Type B pancreatic cell (in vitro differentiated cells): ENCODE measurements at places on chromosomes 6 and 20. TPM values are rescaled to one million over a fixed set of nuclear protein-coding genes. Genes with fewer than 3 reads are reported as not detected.

Gene BTN1A1
- 0.36 and 1.3 TPM in 2 replicates for total RNA-seq

- H3K36me3 ChIP-seq: no peaks in the 10 kb centered on the region
- no peak overlapping the region for H3K4me3 ChIP-seq
- H3K27ac ChIP-seq: no peak overlapping the region
- DNase-seq: no peak
Measured at GRCh38 chr6:80276861-80277260, 170.4 kb downstream of the BCKDHB start.

DNA sequence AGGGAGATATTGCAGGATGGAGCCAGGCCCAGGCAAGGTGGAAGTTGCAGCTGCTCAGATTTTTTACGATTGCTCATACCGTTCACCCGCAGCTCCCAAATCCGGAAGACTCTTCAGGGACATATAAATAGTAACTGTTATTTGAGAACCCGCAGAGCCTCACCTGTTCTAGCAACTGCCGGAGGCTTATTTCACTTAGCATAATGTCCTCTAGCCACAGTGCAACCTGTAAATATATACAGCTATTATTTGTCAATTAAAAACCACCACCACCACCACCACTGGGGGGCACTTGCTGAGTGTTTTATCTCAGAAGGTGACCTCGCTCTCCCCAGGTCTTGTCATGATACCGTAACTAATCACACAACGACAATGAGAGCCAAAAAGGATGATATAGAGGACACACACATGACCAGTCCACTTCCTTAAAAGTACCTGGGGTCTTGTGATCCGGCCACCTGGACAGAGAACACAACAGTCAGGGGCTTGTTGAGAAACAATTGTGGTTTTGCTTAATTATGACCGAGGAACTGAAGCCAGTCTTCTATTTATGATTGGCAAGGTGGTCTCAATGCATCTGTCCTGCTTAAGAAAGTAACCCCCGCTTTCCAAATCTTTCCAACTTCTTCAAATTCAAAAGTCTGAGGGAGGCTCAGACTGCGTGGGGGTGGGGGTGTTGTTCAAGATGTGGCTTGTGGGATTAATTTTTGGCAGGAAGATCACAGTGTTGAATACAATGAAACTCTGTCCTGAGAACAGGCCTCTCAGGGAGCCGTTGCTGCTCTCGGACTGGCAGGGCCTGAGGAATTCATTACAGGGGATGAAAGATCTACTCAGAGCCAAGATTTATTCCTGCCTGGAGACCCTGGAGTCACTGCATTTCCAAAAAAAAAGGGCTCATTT is 107.7 kb upstream of the PRND start:
- peak overlapping the region; percentile 53 for H3K27ac ChIP-seq
- no peaks in the 10 kb centered on the region for H3K36me3 ChIP-seq
- H3K4me3 ChIP-seq: peak overlapping the region; percentile 16
- peaks cover 11% of the 10 kb centered on the region for H3K4me1 ChIP-seq

GRCh38 chr20:49785149-49785851 is 27.3 kb upstream of the SLC9A8 start:
- H3K4me1 ChIP-seq: no peaks in the 10 kb centered on the region
- no peak for DNase-seq
- H3K36me3 ChIP-seq: no peaks in the 10 kb centered on the region

DNA sequence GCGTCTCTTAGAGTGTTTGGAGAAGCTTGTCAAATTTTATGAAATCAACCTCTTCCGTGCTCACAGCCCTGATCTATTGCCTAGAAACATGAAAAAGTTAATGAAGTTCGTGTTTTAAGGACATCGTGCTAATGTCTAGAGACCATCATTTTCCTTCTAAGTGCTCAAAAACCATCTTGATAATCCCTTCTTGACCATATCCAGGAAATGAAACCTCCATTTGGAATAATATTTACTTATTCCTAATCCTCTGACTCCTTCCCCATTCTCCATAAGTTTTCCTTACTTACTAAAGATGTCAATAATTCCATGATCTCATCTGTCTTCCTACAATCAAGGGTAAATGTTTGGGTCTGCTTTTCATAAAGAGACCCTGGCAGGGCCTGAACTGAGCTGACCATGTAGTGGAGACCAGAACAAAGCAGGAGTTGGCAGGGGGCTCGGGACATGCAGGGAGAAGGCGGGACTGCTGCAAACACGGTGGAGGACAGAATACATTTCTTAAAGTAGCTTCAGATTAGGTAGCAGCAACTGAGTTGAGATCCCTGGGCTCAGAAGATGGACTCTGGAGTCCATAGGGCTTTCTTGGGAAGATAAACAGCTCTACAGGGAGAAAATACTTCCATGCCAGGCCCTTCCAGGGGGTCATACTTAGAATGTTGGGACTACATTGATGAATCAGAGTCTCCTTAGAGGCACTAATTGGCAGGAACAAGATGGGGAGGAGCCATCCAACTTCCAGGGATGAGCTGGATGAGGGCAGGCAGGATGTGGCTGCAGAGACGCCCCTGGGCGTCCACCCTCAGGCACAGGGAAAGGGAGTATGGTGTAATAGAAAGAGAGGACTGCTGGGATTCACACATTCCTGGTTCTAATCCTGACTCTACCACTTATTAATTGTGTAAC is 100.7 kb downstream of the RIN2 start:
- peaks cover 5% of the 10 kb centered on the region for H3K4me1 ChIP-seq
- no peak overlapping the region for H3K27ac ChIP-seq
- peaks cover 21% of the 10 kb centered on the region for H3K36me3 ChIP-seq
- no peak overlapping the region for H3K4me3 ChIP-seq

DNA sequence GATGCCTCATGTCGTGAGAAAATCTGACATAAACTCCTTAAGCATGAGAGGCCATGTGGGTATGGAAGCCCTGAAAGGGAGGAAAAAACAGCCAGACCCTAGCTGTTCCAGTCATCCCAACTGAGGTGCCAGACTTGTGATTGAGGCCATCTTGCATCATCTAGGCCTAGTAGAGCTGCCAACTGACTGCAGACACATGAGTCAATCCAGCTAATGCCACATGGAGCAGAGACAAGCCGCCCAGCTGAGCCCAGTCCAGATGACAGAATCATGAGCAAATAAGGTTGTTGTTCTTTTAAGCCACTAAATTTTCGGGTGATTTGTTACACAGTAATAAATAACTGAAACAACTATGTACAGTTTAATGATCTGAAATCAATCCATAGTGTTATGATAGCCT is 680.9 kb downstream of the MAFB start:
- no peak overlapping the region for H3K27ac ChIP-seq
- H3K4me3 ChIP-seq: no peak overlapping the region
- no peaks in the 10 kb centered on the region for H3K36me3 ChIP-seq
- DNase-seq: no peak

Gene NHLRC1
- total RNA-seq: 1.1 and 3.5 TPM in 2 replicates

Gene TP53TG5
- total RNA-seq: 0.57 TPM in 1 of 2 replicates, not detected in the other

- DNase-seq: no peak
- H3K4me1 ChIP-seq: peaks cover 21% of the 10 kb centered on the region
- no peak overlapping the region for H3K4me3 ChIP-seq
- H3K27ac ChIP-seq: no peak overlapping the region
- H3K36me3 ChIP-seq: no peaks in the 10 kb centered on the region
- H3K27me3 ChIP-seq: peaks cover 5% of the 10 kb centered on the region
Measured at GRCh38 chr6:25053875-25054371, 118.2 kb upstream of the RIPOR2 start.

DNA sequence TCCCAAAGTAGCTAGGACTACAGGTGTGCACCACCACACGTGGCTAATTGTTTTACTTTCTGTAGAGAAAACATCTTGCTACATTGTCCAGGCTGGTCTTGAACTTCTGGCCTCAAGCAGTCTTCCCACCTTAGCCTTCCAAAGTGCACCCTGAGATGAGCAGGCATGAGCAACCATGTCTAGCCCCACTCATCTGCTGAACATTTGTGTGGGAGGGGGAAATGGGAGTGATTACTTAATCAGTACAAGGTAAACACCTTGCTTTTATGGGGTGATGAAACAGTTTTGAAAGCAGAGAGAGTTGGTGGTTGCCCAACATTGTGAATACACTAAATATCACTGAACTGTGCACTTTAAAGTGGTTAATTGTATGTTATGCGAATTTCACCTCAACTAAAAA is 5.3 kb downstream of the APMAP start:
- no peak overlapping the region for H3K27ac ChIP-seq
- no peak overlapping the region for H3K4me3 ChIP-seq
- no peaks in the 10 kb centered on the region for H3K27me3 ChIP-seq
- peaks cover 17% of the 10 kb centered on the region for H3K4me1 ChIP-seq
- H3K36me3 ChIP-seq: peaks cover 13% of the 10 kb centered on the region

DNA sequence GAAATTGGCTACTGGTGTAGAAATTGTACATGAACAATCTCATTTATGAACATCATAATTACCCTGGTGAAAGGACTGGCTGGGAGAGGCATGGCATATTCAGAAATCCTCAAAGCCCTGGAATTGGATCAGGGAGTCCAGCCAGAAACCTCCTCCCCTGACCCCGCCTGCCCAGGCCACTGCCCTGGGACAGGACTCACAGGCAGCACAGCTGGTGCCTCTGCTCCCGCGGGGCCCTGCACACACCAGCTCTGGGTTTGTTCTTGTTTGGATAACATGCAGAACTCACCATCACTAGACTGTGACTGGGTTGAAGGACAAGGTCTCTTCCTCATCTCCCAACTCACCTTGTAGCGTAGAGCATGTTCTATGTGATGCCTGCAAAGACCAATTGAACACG is 56.2 kb downstream of the AGPAT4 start:
- H3K36me3 ChIP-seq: peaks cover 58% of the 10 kb centered on the region
- H3K27me3 ChIP-seq: no peaks in the 10 kb centered on the region
- DNase-seq: no peak
- H3K4me3 ChIP-seq: no peak overlapping the region

DNA sequence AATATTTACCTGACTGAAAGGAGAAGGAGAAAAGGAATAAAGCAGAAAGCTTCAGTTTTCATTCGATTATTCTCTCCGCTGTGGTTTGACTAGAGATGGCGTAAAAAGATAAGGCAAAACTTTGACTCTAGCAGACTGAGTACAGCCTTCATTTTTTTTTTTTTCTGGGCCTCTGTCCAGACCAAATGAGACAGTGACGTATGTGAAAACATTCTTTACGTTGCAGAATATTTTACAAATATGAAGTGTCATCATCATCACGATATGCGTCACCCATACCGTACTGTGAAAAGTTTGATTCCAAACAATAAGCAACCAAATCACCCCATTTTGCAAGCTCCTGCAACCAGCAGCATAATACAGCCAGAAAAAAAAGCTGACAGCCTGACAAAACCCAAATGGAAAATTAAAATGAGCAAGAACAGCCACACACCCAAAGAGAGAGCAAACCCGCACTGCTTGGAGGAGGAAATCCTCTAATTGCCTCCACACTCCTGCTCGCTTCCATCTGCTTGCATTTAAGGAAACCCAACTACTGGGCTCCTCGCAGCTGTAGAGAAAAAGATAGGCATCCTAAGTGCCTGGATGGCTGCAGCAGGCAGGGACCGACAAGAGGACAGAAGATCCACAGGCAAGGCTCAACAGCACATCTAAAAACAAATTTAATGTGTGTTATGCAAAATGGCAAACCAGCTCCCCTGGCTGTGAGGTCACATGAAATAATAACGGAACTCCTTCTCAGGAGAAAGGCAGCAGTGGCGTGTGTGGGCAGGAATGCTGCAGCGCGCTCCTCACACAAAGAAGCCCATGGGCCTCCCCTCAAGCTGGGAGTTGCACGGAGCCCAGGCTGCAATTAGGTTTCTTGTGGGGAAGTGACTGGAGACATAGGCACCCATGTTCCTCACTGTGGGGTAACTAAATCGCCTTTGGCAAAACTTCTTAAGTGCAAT is 113.1 kb downstream of the FYN start:
- H3K4me1 ChIP-seq: peaks cover 67% of the 10 kb centered on the region
- peak overlapping the region; percentile 42 for H3K4me3 ChIP-seq
- H3K27ac ChIP-seq: peak overlapping the region; percentile 73
- peaks cover 21% of the 10 kb centered on the region for H3K36me3 ChIP-seq

- no peaks in the 10 kb centered on the region for H3K4me1 ChIP-seq
- no peaks in the 10 kb centered on the region for H3K36me3 ChIP-seq
- H3K27me3 ChIP-seq: no peaks in the 10 kb centered on the region
- no peak overlapping the region for H3K27ac ChIP-seq
- no peak overlapping the region for H3K4me3 ChIP-seq
Measured at GRCh38 chr6:34206726-34207125, 29.9 kb upstream of the HMGA1 start.

DNA sequence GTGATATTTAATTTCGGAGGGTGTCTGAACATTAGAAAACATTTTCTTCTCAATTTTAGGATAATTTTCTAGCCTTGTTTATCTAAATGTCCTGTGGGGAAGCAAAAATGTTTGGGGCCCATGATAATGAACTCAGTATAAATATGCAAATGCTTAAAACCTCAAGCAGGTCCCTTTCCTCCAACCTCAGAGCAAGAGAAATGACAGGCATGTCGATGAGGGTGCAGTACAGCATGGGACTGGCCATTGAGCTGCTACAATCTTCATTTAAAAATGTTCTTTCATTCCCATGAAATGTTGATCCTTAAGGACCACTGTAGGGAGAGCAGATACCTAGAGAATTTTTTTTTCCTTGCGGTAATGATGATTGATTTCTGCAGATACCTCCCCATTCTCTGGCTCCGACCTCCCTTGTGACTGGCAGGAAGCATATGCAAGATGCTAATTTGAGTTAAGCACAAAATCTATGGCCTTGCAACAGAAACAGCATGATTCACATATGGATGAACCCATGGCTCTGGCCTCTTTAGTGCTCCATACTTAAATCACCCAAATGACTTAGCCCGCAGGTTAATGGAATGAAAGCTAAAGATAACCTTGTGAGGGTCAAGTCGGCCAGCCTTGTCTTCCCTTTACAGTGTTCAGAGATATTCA is 243.3 kb downstream of the SOX4 start:
- DNase-seq: no peak
- H3K27ac ChIP-seq: no peak overlapping the region
- H3K4me1 ChIP-seq: peaks cover 24% of the 10 kb centered on the region
- peaks cover 11% of the 10 kb centered on the region for H3K36me3 ChIP-seq

Gene COL21A1
- 12.2 and 12.8 TPM in 2 replicates for total RNA-seq

Gene ZNF334
- total RNA-seq: 12.6 and 19.7 TPM in 2 replicates

DNA sequence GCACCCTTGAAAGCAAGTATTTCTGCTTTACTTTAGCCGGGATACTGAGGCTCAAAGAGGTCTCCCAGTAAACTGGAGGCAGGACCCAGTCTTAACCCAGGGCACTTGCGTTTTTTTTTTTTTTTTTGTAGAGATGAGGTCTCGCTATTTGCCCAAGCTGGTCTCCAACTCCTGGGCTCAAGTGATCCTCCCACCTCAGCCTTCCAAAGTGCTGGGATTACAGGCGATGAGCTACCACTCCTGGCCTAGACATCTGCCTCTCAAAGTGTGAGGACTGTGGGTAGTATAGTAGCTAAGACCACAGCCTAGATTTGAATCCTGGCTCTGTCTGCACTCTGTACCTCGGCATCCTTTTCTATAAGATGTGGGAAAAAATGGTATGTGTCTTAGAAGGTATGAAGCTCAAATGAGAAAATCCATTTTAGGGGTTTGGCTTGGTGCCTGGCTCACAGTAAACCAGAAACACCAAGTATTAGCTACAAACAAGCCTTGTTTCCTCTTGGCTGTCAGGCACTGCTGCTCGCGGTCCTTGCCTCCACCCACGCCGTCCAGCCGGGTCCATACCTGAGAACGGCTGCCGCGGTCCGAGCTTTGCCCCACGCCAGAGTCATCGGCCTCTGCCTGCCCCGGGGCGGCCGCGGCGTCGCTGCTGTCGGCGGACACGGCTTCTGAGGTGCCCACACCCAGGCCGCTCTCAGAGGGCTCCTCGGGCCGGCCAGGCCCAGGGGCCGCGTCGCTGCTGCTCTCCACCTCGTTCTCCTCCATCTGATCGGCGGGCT is 1.2 kb downstream of the ZNF335 start:
- H3K27me3 ChIP-seq: peaks cover 7% of the 10 kb centered on the region
- H3K4me1 ChIP-seq: peaks cover 13% of the 10 kb centered on the region
- peak overlapping the region; percentile 89 for H3K4me3 ChIP-seq
- DNase-seq: no peak
- H3K27ac ChIP-seq: peak overlapping the region; percentile 100
